Stimulated activated CD8-positive, alpha-beta memory T cell treated with anti-CD3 and anti-CD28 coated beads, Interleukin-4, amount 100 ng/mL, for 4 hours (primary cell): ENCODE measurements at places on chromosomes 1 and 21.

GRCh38 chr1:230536641-230537155 is 105.6 kb upstream of the COG2 start:
- no peak for DNase-seq

DNA sequence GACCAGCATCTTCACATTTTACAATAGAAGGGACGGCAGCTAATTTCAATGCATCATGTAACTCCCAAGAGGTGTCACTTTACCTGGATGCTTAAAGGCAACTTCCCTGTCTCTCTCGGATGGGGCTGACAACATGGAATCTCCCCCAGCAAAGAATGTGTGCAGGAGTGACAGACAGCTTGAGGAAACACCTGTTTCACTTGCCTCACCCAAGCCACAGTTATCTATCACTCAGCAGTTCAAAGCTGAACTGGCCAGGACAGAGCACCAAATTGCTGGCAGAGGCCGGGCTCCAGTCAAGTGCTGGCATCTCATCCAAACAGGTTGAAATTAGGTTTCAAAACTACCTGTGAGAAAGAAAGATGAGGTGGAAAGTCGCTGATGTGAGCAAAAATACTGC is 538.0 kb upstream of the PLXNA2 start:
- DNase-seq = no peak

- DNase-seq = no peak
Measured at GRCh38 chr1:118154220-118154619, 30.8 kb downstream of the SPAG17 start.

DNA sequence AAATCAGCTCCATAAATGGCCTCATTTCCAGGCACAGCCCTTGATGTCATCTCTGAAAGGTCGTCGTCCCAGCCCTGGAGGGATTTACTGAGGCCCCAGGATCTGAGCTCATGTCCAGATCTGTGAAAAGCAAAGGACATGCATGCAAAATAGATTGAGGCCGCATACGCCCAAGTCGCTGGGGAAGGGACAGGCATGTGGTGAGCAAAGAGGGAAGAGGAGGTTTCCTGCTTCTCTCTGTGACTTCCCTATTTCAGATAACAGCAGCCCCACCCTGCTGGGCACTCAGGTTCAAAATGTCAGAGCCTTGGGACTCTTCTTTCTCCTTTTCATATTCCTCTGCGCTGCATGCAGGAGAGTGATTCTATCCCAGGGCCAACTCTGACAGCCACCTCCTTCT is 197.2 kb downstream of the ADSS2 start:
- no peak for DNase-seq

- DNase-seq = no peak
Measured at GRCh38 chr21:28714777-28715464, 277.8 kb downstream of the LTN1 start.

GRCh38 chr1:240044620-240045019 is 47.1 kb upstream of the FMN2 start:
- no peak for DNase-seq

DNA sequence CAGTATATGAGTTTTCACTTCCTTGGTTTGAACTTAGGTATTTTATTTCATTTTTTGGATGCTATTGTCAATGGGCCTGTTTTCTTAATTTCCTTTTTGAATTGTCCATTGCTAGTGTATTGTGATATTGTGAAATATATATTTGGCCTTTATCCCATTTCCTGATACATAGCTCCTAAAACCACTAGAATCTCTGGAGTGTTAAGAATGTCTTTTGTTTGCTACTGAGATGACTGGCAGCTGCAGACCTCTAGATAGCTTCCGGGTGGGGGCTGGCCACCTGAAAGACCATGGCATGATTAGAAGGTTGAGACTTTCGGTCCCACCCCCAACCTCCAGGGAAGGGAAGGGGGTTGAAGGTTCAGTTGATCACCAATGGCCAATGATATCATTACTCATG is 245.4 kb downstream of the KCNJ6 start:
- DNase-seq = no peak

GRCh38 chr1:186653312-186653711 is 26.9 kb downstream of the PTGS2 start:
- no peak for DNase-seq

DNA sequence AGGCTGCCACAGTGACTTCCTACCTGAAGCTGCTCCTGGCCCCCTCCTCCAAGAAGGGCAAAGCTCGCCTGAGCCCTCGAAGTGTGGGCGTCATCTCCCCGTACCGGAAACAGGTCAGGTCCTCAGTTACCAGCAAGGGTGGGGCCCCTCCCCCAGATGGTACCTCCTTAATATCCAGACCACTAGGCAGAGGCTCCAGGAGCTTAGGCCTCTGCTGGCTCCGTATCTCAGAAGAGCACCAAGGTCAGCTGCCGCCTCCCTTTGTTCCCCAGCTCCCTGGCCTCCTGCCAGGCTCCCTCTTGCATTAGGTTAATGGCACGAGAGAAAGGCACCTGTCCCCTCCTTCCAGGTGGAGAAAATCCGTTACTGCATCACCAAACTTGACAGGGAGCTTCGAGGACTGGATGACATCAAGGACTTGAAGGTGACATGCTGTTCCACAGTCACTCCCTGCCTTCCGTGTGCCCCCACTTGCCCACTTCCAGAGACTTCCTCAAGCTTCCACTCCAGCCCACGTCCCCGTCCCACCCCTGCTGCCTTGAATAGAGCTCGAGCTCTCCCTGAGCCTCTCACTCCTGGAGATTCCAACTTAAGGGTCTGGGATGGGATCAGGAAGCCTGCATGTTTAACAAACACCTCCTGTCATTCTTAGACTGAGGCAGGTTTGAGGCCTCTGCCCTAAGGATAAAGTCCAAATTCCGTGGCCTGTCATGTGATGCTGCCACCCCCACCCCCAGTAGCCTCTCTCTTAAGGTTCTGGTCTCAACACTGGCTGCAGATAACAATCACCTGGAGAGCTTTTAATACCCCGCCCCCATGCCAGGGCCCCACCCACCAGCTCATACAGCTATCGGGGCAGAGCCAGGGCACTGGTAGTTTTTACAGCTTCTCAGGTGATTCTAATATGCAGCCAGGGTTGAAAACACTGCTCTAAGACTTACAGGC is 8.3 kb downstream of the RHOC start:
- no peak for DNase-seq
